Activated CD8-positive, alpha-beta T cell treated with anti-CD3 and anti-CD28 coated beads, Interleukin-2, amount 10 ng/mL, durations not matched to agents 7 days and 5 days (primary cell): ENCODE measurements at places on chromosomes 4 and X. TPM values are rescaled to one million over a fixed set of nuclear protein-coding genes. Genes with fewer than 3 reads are reported as not detected.

GRCh38 chr4:99536271-99536670 is 25.4 kb downstream of the C4orf17 start:
- no peak overlapping the region for H3K27ac ChIP-seq
- H3K4me3 ChIP-seq: no peak overlapping the region
- no peak for DNase-seq
- H3K36me3 ChIP-seq: no peaks in the 10 kb centered on the region
- no peaks in the 10 kb centered on the region for H3K4me1 ChIP-seq

GRCh38 chr4:88033309-88033708 is 25.9 kb downstream of the PKD2 start:
- no peaks in the 10 kb centered on the region for H3K4me1 ChIP-seq
- H3K4me3 ChIP-seq: no peak overlapping the region
- no peak overlapping the region for H3K27ac ChIP-seq
- H3K27me3 ChIP-seq: no peaks in the 10 kb centered on the region

DNA sequence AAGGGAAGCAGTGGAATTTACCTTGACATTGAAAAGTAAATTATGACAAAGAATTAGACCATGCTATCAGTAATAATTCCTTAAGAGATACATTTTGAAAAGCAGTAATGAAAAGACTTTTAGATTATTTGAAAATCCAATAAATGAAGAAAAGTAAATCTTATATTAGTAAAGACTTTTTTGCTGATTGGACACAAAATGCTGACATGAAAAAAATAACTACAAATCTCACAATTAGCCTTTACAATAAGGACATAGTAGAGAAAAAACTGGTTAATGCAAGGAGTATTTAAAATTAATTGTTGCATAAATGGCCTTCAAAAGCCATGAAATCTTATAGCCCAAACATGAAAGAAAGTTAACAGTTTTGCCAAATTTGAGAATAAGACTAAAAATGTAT is 446.1 kb upstream of the FAM241A start:
- no peaks in the 10 kb centered on the region for H3K4me1 ChIP-seq
- DNase-seq: no peak
- no peaks in the 10 kb centered on the region for H3K36me3 ChIP-seq

The APELA gene
- total RNA-seq: not detected

The ALAS2 gene
- not detected for total RNA-seq
